ENCODE measurements at places on chromosomes 13 and 19. TPM values are rescaled to one million over a fixed set of nuclear protein-coding genes. Genes with fewer than 3 reads are reported as not detected.

MAP4K1 gene
- 163 TPM for total RNA-seq

GRCh38 chr19:55005684-55006488 is 32.2 kb downstream of the GP6 start:
- DNase-seq = no peak

- DNase-seq = no peak
Observed at GRCh38 chr13:35598790-35599369, 122.4 kb upstream of the MAB21L1 start.

GRCh38 chr13:48411841-48412531 is 927 bp downstream of the LPAR6 start:
- no peak for DNase-seq

DNA sequence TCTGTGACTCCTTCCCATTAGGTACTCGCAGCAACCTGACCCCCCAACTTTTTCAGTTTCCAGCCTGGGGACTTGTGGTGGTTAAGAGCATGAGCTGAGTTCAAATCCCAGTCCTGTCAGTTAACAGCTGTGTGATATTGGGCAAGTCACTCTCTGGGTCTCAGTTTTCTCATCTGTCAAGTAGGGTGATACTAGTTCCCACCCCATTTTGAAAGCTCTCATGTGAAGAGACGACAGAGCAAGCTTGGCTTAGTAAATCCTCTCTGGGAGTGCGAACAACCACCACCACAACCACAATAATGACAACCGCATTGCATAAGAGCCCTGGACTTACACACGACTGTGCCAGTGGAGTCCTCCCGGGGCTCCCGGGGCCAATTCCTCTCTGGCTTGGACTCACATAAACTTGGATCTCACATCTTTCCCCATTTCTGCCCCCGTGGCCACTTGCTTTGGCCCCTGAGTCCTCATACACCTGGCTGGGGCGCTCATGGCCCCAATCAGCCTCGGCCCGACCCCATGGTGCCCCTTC is 454 bp downstream of the BLVRB start:
- DNase-seq = no peak

- DNase-seq = peak; percentile 90
Observed at GRCh38 chr13:49214917-49215376, 5.2 kb upstream of the MLNR start.

GRCh38 chr13:48505597-48506091 is 27.2 kb downstream of the RCBTB2 start:
- DNase-seq = no peak

- no peak for DNase-seq
Observed at GRCh38 chr13:83216479-83217245, 665.6 kb downstream of the SLITRK1 start.

- DNase-seq = no peak
Observed at GRCh38 chr13:112530861-112531260, 57.1 kb downstream of the TUBGCP3 start.

CEACAM3 gene
- total RNA-seq = 19.0 TPM

C2CD4C gene
- 1.1 TPM for total RNA-seq

GRCh38 chr13:43128504-43128961 is 105.1 kb downstream of the DNAJC15 start:
- no peak for DNase-seq

DNA sequence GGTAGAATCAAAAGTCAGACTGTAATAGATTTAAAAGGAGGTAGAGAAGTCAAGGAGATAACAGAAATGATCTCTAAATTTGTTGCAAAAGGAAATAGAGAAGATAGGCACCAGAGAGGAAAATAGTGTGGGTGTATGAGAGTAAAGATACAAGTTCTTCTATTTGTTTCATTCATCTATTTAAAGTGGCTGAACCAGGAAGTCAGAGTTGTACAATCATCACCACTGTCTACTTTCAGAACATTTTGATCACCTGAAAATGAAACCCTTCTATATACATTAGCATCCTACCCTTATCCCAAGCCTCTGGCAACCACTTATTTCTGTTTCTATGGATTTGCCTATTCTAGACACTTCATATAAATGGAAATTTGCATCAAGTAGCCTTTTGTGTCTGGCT is 36.7 kb downstream of the INTS6 start:
- no peak for DNase-seq

DNA sequence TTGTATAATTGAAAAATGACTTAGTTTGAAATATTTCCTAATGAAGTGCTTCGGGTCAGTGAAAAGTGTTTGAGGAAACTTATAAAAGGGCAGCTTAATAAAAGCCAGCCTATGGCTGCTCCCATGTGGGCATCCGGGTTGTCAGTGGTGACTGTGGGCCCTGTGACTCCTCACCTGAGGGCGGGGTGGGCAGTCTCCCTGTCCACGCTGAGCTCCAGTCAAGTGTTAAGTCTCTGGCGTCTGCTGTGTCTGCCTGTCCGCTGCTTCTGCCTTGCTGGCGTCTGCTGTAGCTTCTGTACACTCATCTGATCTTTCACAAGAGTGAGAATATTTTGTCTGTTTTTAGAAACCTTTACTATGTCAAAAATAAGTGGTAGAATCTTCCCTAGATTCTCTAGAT is 7.1 kb downstream of the LAMP1 start:
- DNase-seq = no peak

DNA sequence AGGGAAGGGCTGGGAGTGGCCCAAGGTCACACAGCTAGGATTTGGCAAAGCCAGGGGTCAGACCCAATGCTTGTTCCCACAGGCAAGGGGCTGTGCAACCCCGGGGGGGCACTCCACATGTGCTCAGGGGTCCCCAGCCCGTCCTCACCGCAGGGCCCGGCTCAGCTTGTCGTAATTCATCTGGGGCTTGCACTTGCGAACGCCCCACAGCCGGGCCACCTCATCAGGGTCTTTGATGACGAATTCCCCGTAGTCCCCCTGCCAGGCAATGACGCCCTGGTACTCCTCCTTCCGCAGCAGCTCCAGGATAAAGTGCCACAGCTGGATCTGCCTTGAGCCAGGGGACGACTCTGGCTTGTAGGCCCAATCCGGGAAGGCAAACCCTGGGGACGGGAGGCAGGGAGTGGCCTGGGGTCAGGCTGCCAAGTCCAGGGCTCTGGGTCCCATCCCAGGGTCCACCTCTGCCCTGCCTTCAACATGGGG is 4.7 kb downstream of the ERF start:
- DNase-seq = peak; percentile 81

DNA sequence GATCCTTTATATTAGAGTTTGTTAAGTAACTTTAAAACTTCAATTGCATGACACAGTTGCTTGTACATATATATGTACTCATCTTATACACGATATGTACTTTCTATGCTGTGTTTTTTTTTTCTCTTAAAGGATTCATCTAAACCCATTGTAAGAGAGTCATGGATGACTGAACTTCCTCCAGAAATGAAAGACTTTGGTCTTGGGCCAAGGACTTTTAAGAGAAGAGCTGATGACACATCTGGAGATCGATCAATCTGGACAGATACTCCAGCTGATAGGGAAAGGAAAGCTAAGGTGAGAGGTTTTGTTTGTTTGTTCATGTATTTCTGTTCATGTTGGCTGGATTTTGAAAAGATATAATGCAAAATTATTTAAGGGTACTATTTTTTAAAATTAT is 26.0 kb downstream of the GPALPP1 start:
- DNase-seq = no peak

GNA15 gene
- 12.7 TPM for total RNA-seq

OR7C1 gene
- total RNA-seq = not detected

GRCh38 chr13:74438901-74439300 is 304.7 kb upstream of the KLF12 start:
- DNase-seq = no peak

GRCh38 chr19:32558607-32559228 is 22.3 kb upstream of the PDCD5 start:
- DNase-seq = peak; percentile 19

CGB2 gene
- total RNA-seq = not detected

DNA sequence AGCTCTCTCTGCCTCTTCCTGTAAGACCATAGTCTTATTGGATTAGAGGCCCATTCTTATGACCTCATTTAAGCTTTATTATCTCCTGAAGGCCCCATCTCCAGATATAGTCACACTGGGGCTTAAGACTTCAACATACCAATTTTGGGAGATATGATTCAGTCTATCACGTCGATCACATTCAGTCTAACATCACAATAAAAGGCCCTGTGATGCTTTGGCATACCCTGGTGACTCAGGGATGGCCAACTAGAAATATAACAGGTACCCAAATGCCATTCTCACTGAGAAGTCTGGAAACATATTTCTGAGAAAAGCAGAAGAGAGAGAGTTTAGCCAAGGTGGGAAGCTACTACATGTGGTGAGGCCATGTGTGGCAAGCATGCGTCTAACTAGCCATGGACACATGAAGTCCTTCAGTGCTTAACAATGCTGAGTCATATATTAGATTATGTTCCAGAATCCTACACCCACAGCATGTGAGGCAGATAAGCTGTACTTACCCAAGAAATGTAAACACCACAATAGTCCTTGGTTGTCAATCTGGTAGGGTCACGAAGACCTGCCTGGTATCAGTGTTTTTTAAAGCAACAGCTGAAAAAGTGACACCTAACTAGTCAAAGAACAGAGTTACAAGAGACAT is 485.1 kb downstream of the FOXO1 start:
- no peak for DNase-seq

- no peak for DNase-seq
Observed at GRCh38 chr19:51572410-51572809, 1.3 kb downstream of the ZNF175 start.

ICAM5 gene
- total RNA-seq = 1.2 TPM

- peak; percentile 100 for DNase-seq
Observed at GRCh38 chr19:49877879-49878743, 609 bp downstream of the TBC1D17 start.
